HS-5 (cell line): ENCODE measurements at places on chromosomes 12 and 14.
A peak's percentile ranks its signal among the peaks of the same experiment; 100 is the strongest.

DNA sequence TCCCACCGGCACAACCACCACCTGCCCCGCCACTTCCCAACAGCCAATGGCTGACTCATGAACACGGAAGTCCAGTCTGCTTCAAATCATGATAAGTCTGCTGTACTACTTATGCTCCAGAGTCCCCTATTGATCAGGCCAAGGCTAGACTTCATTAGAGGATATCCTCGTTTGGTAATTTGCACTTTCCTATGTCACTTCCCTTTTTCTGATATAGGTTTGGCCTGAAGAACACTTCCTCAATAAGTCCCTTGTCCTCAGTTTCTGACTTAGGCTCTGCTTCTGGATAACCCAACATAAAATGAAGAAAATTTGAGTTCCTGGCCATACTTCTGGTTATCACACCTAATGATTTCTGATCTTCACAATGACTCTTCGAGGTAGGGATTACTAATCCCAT, 45.3 kb downstream of the IFNG-AS1 start:
- no peak for DNase-seq

DNA sequence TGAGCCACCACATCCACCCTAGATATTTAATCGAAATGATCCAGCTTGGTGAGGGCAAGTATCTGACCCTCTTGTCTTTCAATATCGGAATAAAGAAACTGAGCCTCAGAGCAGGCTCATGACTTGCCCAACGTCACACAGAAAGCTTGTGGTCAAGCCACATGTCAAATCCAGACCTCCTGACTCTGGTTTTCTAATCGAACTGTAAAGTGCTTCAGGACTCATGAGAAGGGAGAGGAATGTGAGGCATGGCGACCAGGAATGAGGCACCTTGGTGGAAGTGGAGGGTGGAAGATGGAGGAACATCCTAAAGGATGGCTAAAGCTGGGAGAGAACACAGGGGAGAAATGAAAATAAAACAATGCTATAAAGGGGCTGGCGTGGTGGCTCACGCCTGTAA, 27.9 kb upstream of the SPPL3 start:
- no peak for DNase-seq

- no peak for DNase-seq
These were observed 105.4 kb downstream of the APAF1 start for GRCh38 chr12:98750511-98750910.

- no peak for DNase-seq
These were observed 10.0 kb downstream of the PGF start for GRCh38 chr14:74945261-74945851.

GRCh38 chr12:91009319-91009950, 4.7 kb upstream of the EPYC start:
- no peak for DNase-seq

DNA sequence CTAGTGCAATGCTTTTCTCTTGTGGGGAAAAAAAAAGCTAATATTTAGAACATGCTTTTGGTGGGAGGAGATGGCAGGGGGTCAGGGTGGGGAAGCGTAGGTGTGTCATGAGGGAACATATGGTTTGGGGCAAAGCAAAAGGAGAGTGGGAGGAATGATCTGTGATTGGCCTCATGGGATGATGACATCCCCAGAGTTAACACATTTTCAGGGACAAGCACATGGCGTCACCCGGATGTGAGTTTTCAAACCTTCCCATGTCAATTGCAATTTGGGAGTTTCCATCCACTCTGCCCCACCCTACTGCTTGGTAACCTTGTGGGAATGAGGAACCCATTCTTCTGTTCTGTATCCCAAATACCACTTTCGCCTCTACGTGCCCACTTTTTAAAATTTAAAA, 164.2 kb downstream of the SSPN start:
- no peak for DNase-seq

DNA sequence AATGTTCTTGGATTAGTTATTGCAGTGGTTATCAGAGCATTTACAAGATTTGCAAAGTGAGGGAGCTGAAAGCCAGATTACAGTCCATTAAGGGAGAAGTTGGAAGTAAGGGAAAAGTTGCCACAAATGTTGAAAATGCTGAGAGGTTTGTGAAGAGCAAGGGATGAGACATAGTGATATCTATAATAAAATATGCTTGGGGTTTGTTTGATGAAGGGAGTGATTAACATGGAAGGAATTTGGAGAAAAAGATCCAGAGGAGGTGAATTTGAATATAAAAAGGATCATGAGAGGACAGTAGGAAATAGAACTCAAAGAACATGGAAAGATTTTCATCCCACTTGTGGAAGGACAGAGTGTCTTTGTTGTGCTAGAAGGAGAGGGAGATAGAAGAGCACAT, 19.3 kb upstream of the CCER1 start:
- peak; percentile 49 for DNase-seq

GRCh38 chr12:93197067-93197593, 180.6 kb upstream of the NUDT4 start:
- no peak for DNase-seq

DNA sequence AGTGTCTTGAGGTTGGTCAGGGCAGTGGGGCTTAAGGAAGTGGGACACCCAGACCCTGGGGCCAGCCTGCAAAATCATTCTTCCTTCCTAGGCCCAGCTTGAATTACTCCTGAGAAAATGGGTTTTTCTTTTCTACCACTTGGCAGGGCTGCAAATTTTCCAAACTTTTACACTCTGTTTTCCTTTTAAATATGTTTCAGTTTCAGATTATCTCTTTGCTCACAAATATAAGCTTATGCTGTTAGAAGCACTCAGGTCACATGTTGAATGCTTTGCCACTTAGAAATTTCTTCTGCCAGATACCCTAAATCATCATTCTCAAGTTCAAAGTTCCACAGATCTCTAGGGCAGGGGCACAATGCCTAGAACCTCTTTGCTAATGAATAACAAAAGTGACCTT, 2.9 kb upstream of the LGR5 start:
- DNase-seq, result no peak

DNA sequence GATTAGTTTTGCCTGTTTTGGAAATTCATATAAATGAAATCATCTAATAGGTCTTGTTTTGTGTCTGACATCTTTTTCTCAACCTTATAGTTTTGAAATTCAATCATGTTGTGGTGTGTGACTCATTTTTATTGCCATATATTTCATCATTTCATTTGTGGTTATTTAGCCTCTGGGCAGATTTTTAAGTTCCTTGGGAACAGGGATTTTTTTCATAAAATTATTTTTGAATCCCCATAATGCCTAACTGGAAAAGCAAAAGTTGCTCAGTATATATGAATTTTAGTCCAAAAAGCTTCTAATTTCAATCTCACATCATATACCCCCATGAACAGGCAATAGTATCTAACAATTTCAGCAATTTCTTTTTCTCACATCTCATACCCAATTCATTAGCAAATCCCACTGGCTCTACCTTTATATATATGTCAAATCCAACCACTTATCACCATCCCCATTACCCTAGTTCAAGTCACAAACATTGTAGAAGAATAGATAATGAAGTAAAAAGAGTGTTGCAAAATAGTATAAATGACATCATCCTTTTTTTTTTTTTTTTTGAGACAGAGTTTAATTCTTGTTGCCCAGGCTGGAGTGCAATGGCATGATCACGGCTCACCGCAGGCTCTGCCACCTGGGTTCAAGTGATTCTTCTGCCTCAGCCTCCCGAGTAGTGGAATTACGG, 2.6 kb upstream of the OR6J1 start:
- DNase-seq, result peak; percentile 61

GRCh38 chr12:52720365-52720886, 17.1 kb upstream of the KRT77 start:
- DNase-seq, result no peak

GRCh38 chr12:51589060-51589459, 2.0 kb upstream of the SCN8A start:
- DNase-seq, result no peak

DNA sequence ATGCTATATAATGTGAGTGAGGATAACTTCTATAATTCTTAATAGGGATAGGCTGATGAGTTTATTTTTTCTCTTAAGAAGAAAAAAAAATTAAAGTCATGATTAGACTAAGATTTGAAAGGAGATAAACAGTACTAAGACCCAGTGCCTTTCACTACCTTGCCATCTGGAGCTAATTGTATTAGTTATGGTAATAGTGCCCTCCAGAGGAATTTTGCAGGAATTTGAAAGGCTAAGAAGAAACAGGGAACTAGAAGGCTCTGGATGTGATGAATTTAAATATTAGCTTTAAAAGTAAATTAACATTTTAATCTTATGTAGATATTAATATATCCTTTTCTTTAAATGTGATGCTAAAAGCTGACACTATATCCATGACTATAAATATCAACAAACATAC, 36.6 kb upstream of the PIK3C2G start:
- no peak for DNase-seq

DNA sequence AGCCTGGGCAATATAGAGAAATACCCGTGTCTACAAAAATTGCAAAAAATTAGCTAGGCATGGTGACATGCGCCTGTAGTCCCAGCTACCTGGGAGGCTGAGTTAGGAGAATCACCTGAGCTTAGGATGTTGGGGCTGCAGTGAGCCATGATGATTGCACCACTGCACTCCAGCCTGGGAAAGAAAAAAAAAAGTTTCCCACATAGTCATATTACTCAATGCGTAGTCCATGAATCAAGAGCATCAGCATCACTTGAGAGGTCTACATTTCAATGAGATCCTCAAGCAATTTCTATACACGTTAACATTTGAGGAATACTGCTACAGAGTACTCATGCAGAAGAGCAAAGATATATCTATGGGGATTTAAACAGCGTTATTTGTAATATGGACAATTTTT, 5.2 kb upstream of the LRRC23 start:
- no peak for DNase-seq

- DNase-seq, result peak; percentile 88
These were observed 102.8 kb downstream of the TGFB3 start for GRCh38 chr14:75879031-75879430.

GRCh38 chr12:69932676-69933552, 107.9 kb downstream of the MYRFL start:
- DNase-seq, result no peak

DNA sequence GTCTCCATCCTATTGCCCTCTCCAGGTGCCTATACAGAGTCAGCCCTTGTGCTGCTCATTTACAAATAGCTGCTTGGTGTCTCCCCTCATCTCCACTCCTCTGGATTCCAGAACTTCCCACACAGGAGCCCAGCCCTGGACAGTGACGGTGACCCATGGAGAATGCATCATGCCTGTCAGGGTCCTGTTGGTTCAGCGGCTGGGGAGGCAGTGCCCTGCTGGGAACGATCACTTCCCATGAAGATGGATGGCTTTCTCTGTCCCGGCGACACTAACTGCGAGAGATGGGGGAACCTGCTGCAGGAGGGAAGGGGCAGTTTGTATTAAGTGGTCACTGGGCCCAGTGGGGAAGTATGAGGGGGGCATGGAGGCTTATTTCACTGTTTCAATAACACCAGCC, 395.0 kb upstream of the TBX3 start:
- DNase-seq, result no peak

- no peak for DNase-seq
These were observed 626 bp downstream of the LHX5 start for GRCh38 chr12:113470871-113471618.

DNA sequence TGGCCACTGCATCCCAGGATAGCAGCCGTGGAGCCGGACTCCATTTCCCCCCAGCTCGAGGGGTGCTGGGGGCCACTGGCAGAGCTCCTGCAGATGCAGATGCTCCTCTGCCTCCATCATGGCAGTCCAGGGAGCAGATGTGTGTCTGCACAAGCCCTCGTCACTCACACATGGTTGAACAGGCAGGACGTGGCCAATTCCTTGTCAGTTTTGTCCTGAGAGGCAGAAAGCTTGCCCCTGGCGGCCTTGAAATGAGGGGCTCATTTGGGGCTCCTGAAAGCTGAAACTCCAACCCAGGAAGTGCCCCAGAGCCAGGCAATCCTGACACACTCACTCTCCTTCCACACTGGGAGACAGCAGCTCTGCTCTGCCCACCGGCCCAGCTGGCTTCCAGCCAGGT, 100.9 kb upstream of the C14orf180 start:
- DNase-seq, result no peak

- no peak for DNase-seq
These were observed 915.8 kb downstream of the VRK1 start for GRCh38 chr14:97713023-97713422.

GRCh38 chr14:91171291-91171690, 57.4 kb downstream of the DGLUCY start:
- DNase-seq, result no peak

DNA sequence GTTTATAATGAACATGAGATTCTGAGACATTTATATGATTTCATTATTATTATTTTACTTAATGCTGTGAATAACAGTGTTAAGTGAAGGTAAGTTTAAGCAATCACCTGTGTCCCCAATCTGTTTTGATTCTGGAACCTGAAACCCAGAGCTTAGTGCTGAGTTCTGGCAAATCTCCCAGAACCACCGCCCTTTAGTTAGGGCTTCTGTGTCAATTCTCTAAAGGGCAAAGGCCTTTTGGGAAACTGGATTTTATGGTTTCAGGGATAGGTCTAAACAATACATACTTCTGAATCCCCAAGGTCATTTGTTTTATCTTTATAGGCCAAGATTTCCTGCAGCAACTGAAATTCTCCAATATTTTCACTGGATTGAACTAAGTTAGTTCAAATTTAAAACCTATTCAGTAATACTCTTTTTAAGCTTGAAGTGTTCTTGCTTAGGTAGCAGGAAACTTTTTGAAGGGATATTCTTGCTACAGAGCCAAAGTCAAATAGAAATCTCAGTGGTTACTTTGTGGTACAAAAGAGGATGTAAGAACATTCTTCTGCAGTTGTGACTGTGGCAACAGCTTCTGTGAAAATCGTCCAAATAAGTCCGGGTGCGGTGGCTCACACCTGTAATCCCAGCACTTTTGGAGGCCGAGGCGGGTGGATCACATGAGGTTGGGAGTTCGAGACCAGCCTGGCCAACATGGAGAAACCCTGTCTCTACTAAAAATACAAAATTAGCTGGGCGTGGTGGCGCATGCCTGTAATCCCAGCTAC, 10.0 kb upstream of the PKP2 start:
- no peak for DNase-seq

GRCh38 chr12:47736877-47737676, 11.8 kb upstream of the ENDOU start:
- DNase-seq, result no peak

DNA sequence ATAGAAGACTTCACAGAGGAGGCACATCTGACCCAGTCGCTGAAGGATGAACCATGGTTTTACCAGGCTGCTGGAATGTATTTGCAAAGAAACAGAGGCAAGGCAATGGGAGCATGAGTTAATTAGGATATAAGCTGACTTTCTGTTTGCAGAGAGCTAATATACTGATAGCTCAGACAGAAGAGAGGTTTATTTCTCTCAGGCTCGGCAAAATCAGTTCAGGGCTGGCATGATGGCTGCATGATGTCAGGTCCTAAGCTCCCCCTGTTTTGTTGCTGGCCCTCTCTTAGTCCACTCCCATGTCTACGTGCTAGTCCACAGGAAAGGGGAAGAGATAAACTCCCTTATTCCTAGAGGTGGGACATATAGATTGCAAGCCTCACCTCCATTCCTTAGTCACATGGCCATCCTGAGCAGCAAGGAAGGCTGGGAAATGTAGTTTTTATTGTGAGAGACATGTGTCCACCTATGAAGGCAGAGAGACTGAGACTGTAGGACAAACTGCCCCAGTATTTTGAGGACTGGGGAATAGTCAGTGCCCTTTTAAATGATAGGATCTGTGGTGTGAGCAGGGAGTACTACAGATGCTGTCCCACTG, 224.5 kb downstream of the VRK1 start:
- DNase-seq, result no peak

- DNase-seq, result no peak
These were observed 6.3 kb upstream of the RIN3 start for GRCh38 chr14:92507174-92507768.
